ENCODE measurements at places on chromosomes 2 and 18.

- no peak for DNase-seq
Observed at GRCh38 chr18:22528291-22528690, 110.6 kb upstream of the CTAGE1 start.

GRCh38 chr18:3910512-3910911 is 460.5 kb downstream of the TGIF1 start:
- no peak for DNase-seq

DNA sequence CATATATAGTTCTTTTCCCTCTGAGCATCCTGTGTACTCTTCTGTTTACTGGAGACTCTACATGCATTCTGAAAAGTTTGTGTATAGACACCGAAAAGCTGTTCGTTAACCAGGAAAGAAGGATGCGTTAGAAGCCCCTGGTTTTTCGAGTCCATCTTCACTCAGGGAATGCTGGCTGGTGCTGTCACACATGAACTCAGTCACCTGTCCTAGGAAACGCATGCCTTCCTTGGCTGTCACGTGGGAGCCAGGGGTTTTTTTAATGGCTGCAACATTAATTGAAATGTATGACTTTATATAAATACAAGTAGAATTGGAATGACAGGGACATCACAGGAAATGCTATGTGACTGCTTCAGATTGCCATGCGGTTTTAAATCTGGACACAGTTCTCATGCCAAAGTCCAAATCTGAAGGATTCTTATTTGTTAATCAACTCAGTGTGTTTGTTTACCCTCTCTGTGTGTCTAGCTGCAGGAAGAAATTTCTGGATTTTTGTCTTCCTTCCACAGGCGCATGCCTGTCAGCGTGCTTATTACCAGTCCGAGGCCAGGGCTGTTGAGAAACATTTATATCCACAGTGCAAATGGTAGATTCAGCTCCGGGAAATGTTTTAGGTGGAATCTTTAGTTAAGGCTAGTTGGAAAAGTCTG is 2.6 kb downstream of the RAMP1 start:
- DNase-seq, result no peak

DNA sequence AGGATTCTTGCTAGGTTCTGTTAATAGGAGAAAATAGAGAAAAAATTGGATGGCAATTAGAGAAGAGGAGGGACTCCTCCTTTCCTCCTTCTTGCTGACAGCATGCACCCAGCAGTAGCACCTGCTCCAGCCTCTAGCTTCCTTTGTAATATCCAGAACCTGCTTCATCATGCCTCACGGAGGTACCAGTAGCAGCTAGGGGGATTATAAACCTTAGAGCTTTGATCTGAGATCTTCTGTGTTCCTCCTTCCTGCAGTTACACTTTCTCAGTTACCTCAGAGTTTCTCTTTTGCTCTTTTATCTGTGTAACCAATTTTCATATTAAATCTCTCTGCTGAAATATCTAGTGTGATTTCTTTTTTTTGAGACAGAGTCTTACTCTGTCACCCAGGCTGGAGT is 16.6 kb downstream of the DPP4 start:
- no peak for DNase-seq

DNA sequence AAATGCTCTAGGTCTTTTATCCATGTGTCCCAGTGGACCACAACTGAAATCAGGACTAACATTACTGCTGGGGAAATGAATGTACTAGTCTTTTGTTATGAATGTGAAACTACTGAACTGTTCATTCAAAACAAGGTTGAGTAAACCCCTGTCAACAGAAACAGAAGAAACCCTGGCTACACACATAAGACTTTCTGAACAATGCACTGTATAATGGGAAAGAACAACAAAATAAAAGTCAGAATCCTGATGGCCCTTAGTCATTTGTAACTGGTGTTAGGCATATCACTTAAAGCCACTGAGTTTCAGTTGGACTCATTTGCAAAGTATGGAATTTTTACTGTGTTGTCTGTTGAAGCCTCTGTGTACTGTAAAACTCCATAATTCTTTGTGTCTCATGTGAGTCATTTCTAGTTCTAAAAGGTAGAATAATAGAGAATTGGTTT is 77.0 kb upstream of the UBXN4 start:
- DNase-seq, result no peak

DNA sequence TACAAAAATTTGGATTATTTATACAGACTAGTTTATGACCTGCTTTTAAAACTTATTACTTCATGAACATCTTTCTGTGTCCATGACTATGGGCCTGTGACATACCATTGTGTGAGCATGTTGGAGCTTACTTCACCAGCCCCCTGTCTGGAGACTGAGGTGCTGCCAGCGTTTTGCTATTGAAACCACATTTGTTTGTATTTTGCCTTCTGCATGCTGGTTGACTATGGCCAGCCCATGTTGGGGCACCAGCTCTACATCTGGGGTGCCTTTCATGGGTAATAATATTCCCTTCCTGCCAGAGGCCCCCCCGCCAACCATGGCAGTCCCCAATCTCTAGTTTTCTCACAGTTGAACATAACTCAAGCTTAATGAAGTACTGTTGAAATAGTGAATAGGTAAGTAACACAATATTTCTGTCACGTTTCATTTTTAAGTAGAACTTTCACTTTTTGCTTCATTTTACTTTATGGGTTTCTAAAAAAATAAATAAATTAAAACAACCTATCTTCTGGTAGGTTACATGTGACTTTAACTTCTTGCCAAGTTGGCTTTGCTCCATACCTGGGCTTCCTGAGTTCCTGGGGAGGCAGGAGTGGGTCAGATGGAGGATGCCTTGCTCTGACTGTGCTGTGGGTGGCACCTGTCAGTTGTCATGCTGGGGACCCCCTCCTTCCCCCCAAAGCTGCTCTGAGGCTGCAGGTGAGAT is 63.9 kb downstream of the DGKD start:
- no peak for DNase-seq

DNA sequence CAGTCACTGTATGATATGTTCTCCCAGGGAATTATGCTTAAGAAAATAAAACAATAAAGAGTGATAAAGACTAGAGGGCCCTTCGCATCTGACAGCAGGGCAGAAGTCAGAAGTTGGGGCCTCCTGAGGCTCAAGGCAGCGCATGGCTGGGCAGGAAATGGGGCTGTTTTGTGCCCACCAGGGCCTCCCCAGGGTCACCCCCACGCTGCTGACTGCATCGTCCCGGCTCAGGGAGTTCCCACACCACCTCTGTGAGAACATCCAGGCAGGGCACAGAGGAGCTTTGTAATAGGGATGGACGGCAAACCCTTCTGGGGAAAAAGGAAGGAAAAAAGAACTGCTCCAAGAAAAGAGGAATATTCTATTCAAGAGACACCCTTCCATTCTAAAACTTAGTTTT is 41.2 kb downstream of the PAX3 start:
- DNase-seq, result no peak

GRCh38 chr2:237383991-237384671 is 29.8 kb downstream of the COL6A3 start:
- no peak for DNase-seq

DNA sequence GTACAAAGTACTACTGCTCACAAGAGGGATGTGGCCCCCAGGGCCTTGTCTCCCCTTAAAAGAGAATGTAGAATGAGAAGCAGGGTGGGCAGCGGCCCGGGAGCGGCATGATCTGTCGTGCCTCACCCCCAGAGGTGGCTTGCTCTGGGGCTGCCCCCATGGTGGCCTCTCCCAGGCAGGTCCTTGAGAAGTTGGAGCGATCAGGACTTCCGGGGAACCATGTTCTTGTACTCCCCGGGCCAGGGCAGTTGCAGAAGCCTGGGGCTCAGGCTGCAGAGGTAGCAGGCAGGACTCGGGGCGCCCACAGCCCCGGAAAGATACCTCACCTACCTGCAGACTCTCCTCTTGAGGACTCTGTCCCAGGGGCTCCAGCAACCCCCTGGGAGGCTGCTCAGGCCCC is 62.6 kb downstream of the CYP26B1 start:
- DNase-seq, result no peak

DNA sequence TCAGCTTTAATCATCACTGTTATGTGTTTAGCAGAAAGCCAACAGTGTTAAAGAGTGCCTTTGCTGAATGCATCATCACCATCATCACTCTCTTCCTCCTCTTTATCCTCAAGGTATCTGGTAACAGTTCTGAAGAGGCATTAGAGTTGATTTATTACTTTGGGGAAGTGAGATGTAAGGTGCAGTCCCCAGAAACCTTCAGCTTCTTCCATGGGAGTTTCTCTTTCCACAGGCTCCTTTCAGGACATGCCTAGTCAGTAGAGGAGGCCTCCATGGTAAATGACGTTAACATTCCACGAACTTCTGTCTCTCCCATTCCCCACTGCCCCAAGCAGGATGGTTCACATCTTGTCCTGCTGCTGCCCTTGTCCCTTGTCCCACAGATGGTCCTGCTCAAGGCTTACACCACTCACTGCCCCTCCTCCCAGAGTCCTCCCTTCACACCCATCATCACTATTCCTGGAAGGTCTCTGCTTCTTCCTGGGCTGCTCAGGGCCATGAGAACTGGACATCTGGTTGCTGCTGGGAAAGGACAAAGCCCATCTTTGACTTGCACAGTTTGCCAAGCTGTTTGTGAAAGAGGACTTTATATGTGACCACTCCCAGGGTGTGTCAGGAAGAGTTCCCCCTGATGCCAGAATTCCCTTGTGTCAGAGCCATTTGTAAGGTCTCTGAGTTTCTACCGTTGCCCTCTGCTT is 5.3 kb upstream of the REG1A start:
- DNase-seq, result no peak

GRCh38 chr2:48107326-48107925 is 201.1 kb upstream of the FBXO11 start:
- DNase-seq, result no peak

- no peak for DNase-seq
Observed at GRCh38 chr18:51425889-51426288, 228.4 kb upstream of the MEX3C start.

DNA sequence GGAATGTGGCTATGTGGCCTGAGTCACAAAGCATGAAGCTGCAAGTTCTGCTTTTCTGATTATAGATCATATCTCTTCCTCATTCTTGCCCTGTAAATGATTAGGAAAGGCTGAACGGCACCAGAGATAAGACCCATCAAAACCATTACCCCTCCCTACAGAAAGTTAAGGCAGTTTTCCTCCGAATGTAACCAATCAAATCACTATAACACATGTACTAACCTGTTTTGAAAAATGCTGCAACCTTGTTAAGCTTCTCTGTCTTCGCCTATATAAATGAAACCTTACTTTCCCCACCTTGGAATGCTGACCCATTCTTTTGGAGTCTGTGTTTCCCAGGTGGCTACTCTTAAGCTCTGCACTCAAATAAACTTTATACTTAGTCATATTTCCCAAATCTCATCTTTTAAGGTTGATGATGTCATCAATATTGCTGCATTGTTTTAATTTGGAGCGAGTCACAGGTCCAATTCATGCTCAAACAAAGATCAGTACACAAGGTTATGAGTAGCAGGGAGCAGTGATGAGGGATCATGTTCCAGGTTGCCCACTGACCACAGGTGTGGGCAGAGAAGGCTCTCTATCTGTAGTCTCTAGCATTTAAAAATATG is 662.3 kb downstream of the IRS1 start:
- DNase-seq, result no peak

- DNase-seq, result no peak
Observed at GRCh38 chr2:2649109-2650072, 318.3 kb upstream of the MYT1L start.

DNA sequence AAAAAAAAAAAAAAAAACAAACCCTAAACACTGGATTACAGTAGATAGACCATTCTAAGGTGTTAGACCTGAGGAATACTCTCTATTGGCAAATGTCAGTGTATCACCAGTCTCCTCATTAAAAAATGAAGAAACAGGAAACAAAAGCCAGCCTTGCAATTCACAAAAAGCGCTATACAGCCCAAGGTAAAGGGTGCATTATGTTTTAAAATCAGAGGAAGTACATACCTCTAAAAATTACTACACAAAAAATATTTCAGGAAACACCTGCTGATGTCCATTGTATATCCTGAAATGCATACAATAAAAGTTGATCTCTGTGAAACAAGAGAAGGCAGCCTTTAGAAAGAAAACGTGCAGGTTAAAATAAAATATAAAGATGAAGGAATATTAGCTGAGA is 54.9 kb upstream of the TSPYL6 start:
- no peak for DNase-seq

- no peak for DNase-seq
Observed at GRCh38 chr2:31517442-31518203, 63.1 kb downstream of the SRD5A2 start.

DNA sequence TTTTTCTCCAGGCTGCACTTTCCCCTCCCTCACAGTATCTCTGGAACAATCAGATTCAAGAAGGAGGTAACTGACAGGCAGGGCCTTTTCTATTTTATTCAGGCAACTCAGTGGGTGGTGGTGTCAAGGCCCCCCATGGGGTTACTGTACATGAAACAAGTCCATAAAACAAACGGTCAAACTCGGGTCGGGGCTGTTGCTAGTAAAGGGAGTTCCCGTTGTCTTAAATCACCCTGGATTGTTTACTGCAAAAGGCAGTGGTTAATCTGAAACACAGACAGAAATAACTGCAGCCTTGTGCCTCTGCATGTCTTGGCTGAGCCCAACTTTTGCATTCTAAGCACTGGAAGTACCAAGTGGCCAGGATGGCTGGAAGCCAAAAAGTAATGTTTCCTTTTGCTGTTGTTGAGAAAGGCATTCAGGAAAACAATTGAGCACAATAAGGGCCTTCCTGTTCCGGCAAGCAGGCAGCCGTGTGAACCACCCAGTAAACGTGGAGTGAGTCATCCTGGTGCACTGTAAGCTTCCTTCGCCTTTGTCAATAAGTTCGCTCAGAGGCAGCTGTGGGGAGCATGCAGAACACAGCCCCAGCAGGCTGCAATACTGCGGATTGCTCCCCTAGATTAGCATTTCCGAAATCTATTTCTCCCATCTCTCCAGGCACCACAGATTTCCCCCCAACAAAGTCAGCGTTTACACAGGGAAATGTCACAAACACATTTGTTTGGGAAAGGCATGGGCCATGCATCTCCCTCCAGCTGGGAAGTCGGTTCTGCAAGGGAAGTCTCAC is 149.6 kb downstream of the IRS1 start:
- DNase-seq, result no peak

DNA sequence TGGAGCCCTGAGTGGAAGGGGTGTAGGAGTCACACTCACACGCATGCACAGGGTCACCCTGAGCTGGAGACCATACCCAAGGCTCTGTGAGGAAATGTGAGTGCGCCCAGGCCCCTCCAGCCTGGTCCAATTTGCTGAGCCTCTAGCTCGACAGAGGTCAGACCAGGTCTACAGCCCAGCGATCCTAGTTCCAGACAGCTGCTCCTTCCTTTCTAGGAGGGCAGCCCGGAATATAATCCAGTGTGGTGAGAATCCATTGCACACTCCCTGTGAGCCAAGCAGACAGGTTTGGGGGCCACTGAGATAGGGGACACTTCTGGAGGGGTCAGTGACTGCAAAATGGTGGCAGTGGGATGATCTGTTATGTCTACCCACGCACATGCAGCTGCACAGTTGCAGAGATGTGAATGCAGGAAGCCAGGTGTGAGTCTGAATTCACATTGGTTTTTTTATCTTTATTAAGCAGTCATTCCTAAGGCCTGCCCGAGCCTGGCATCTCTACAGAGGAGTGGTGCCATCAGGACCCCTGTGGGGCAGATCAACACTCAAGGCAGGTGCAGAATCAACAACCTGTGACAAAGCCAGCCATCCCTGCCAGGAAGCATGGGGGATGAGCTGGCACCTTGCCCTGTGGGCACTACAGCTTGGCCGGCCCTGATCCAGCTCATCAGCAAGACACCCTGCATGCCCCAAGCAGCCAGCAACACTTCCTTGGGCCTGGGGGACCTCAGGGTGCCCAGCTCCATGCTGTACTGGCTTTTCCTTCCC is at the start of gene GPR148:
Gene GPR148 (plus strand): TSS at position 522 of the 768 bp plus-strand sequence. CDS start 82 bp downstream, at position 604.
- DNase-seq, result no peak
